ENCODE measurements at places on chromosomes 3 and 15.

DNA sequence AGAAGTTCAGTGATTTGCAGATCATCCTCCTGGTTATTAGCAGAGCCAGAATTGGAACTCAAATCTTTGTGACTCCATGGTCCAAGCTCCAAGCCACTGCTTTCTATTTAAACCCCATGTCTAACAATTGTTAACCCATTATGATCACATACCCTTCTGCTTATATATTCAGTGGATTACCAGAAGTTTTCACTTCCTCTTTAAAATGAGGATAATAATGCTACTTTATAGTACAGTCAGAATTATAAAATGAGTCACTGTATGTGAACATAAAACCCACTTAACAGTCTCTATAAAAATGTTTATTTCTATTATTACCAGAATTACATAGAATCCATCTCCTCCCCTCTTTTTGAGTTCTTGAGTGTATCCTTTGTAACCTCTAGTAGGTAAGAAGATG, 550.7 kb upstream of the DPPA4 start:
- DNase-seq: no peak

DNA sequence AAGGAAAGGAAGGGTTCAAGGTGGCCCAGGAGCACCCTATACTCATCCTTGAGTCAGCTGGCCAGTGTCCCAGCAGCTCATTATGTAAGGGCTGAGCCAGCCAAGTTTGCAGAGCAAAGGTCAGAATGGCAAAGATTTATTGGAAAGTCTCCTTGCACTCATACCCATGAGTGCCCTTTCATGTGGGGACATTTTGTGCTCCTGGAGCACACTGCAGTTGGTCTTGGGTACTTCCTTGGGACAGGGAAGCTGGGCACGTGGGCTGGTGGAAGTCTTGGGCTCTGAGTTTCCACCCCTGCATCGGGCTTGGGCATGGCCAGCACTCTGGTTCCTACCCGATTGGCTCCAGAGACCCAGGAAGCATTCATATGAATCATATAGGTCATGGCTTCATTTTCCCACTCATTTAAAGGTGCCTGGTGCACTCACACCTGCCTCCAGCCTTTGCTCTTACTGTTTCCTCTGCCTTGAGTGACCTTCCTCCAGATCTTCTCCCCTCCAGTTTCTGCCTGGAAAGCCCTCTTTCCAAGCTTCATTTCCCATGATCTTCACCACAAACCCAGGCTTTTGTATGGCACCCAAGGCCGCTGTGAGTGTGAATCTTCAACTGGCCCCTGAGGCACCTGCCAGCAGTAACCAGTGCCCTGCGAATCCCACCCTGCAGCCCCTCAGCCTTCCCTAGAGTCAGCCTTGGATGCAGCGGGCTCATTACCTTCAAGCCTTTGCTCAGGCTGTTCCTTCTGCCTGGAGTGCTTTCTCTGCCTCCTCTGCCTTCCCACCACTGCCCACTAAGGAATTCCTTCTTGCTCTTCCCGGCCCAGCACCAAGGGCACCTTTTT, 10.5 kb upstream of the PRKCD start:
- no peak for DNase-seq

- no peak for DNase-seq
Observed at GRCh38 chr3:177464392-177465256, 267.3 kb upstream of the TBL1XR1 start.

DNA sequence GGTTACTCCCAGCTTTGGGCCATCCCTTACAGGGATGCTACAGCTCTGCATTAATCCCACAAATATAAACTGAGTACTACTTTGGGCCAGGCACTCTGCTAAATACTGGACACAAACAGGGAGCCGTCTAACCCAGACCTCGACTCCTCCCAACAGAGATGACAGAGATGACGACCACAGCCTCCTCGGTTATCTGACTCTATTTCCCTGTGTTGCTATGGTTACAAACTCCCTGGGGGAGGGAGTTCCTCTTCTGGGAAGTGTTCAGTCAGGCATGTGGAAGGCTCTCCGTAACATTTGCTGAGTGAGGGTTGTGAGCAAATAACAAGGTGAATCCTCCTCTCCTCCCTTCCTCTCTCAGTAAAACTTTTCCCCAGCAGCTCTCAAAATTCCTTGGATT, 6.7 kb upstream of the CMTM7 start:
- no peak for DNase-seq

GRCh38 chr3:141280086-141280485, 48.5 kb downstream of the PXYLP1 start:
- DNase-seq: no peak

DNA sequence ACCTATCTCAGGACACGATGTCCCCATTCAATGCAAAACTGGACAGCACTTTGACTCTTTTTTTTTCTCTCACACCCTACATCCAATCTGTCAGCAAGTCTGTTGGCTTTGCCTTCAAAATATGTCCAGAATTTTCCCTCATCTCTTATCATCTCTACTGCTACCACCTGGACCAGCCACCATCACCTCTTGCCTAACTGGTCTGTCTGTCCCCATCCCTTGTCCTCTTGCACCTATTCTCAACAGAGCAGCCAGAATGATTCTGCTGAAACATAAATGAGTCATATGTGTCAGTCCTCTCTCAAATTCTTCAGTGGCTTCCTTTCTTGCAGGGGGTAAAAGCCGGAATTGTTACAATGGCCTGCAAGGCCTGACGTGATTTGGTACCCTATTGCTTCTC, 105.8 kb downstream of the CYP19A1 start:
- DNase-seq: no peak

DNA sequence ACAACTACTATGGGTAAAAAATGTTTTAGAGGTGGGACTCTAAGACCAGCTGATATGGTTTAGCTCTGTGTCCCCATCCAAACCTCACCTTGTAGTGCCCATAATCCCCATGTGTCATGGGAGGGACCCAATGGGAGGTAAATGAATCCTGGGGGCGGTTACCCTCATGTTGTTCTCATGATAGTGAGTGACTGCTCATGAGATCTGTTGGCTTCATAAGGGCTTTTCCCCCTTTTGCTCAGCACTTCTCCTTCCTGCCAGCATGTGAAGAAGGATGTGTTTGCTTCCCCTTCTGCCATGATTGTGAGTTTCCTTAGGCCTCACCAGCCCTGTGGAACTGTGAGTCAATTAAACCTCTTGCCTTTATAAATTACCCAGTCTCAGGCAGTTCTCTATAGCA, 45.7 kb downstream of the FAM98B start:
- DNase-seq: no peak

DNA sequence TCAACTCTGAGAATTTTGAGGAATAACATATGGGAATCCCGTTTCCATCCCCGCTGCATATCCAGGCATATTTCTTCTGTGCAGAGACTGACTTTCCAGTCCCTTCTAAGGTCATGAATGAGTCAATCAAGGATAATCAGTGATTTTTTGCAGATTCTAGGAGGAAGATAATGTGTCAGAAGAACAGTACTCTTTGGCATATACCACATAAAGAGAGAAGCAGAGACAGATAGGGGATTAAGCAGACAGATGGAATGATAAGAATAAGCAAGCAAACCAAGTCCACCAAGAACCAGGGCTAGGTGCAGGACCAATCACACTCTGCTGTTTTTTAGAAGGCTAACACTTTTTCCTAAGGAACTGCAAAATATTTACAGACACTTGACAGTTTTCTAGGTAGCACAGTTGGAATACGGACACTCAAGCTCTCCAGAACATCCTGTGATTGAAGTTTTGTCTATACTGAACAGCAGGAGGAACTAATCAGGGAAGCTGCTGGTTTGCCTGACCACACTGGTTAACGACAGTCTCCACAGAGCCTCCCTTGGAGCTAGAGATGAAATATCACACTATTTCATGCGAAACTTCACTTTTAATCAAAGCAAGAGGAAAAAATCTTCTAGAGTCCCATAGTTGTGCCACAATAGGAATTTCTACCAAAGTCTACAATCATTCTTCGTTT, 450.0 kb upstream of the KCNMB2 start:
- no peak for DNase-seq

GRCh38 chr3:105958237-105959000, 89.6 kb upstream of the CBLB start:
- DNase-seq: no peak

DNA sequence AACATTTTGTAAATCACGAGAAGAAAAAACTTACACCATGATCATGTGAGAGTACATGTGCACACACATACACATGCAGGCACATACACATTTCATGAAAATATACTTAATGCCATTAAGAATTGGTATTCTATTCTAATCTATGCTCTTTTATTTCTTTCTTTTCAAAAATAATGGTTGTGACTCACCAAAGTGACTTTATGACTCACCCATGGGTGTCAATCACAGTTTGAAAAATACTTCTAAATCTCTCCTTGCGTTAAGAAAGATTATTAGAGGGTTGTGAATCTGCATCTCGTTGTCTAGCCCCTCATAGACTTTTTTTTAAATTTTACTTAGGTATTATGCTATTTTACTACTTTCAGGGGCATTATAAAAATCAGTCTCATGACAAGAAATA, 254.2 kb downstream of the TUSC7 start:
- DNase-seq: no peak

- no peak for DNase-seq
Observed at GRCh38 chr3:143121241-143122088, 1.9 kb downstream of the CHST2 start.

GRCh38 chr3:7444886-7445285, 584.0 kb downstream of the GRM7 start:
- DNase-seq: no peak

DNA sequence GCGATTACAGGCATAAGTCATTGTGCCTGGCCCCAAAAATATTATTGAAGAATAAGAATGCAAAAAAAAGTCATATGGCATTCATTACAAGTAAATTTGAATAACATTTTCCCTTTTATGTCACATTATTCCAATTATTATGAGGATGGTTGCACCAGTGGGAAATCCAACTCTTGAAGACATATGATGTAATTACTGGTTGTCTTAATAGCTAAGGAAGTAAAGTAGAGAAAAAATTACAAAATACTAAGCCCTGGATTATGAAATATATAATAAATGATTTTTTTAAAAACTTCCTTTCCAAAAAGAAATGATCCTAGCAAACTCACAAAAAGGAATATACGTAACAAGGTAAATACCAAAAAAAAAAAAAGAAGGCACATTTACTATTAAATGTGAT, 98.9 kb downstream of the FMN1 start:
- no peak for DNase-seq

- peak; percentile 34 for DNase-seq
Observed at GRCh38 chr3:38725726-38726419, 76.4 kb upstream of the SCN5A start.

- no peak for DNase-seq
Observed at GRCh38 chr3:172177046-172177445, 137.7 kb downstream of the FNDC3B start.

DNA sequence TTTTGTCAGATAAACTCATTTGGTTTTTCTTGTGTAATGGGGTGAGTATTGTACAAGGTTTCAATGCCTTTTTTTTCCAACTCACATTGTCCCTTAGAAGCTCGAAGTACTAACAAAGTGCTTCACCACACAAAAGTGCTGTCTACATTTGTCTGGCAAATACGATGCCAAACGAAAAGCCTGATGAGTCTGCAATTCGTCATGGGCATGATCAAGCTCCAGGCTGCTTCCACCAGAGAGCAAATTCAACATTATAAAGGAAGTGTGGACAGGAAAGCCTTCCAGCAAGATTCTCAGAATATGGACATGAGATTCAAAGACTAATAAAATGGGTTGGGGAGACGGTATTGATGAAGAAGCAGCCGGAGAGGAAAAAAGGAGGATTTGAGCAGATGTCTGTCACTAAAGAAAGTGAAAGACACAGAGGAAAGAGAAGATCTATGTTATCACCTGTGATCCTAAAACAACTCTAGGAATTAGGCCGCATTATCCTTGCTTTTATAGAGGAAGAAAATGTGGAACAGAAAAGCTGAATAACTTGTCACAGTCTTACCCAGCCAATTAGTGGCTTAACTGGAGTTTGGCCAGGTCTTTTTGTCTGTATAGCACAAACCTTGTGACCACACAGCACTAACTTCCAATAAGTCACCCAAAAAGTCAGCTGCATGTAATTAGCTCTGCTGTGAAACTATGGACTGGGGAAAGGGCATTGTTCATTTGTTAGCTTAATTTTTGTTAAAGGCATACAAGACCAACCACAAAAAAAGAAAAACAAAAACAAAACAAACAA, 494.8 kb downstream of the FHIT start:
- DNase-seq: no peak

GRCh38 chr3:49906073-49906743, 2.5 kb upstream of the MST1R start:
- no peak for DNase-seq

DNA sequence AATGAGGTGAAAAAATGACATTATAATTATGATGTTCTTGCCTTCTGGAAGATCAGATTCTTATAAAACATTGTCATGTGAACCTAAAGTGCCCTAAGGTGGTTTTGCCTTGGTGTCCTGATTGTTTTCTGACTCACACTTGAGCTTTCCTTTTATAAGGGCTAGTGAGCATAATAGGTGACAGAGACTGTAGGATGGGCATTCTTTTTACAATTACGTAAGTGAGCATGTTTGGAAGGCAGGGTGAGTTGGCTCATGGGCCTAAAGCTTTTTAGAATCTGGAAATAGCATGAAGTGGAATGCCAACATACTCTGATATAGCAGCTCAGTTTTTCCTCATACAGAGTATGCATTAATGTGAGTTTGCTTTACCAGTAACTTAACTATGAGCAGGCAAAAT, 41.2 kb downstream of the CRYBG3 start:
- no peak for DNase-seq

- DNase-seq: no peak
Observed at GRCh38 chr3:156619376-156619775, 55.0 kb upstream of the TIPARP start.

GRCh38 chr3:16743276-16743675, 138.1 kb upstream of the DAZL start:
- no peak for DNase-seq

GRCh38 chr15:80455668-80456442, 51.7 kb downstream of the ARNT2 start:
- peak; percentile 15 for DNase-seq

GRCh38 chr3:32457971-32458471, 44.6 kb downstream of the CMTM6 start:
- DNase-seq: no peak

DNA sequence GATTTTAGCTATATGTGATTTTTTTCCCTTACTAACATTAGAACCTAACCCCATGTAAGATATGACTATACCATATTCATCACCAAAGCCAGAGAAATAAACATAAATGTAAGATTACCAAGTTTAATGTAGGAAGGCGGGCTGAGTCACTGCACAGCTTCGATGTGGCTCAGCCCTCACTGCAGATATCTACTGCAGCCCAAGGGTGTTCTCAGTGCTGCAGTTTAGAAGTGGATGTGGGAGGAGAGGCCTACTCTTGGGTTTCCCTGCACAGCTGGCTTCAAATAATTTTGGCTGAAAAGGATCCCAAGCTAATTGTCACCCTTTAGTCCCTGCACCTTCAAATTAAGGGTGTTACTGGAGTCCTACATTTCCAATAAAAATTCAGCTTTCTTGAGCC, 9.3 kb downstream of the ARPP19 start:
- DNase-seq: no peak

DNA sequence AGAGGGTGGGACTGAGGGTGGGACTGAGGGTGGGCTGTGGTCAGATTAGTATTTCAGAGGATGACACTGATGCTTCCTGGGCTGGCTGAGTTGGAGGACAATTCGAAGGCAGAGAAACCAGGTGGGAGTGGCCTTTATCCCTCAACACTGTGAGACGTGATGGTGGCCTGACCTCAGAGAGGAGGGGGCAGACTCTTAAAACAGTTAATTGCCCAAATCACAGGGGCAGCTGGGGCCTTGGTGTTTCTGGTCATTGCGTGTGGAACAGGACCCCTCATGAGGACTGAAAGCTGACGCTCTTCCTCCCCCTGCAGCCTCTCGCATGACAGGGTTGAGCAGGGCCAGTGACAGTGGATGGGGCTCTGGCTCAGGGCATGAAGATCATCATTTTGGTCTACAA, 18.7 kb downstream of the DNASE1L3 start:
- DNase-seq: no peak

Data from SHP77 (cell line).